SK-N-DZ (cell line): ENCODE measurements at places on chromosomes 5 and 9.

- no peak for DNase-seq
These were observed 514.8 kb upstream of the ADAMTS16 start for GRCh38 chr5:4625206-4625896.

DNA sequence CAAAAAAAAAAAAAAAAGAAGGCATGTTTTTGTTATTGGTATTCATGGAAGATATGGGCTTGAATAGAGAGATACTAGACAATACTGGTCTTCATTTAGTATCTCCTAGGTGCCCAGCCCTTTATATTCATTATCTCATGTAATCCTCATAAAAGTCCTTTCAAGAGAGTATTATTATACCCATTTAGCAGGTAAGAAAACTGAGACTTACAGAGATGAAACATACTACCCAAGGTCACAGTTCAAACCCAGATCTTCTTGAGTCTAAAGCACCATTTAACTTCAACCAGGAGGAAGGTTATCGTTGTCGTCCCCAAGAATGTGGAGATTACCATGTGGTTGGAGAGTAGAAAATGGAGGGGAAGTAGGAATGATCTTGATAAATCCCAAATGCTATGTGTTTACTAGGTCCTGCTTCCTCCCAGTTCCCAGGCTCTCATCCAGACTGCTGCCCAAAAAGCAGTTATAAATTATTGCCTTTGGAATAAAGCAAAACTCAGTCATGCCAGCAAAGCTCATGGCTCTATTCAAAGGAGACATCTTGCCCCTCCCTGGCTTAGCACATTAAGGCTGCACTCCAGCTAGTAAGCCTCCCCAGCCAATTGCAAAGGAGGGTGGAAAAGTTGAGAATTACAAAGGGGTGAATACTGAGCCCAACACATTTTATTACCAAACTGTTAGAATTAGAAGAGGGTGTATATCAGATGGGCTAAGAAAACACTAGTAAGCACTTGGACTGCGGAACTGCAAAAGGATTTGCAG lies 163.9 kb downstream of the PIK3R1 start:
- no peak for DNase-seq

DNA sequence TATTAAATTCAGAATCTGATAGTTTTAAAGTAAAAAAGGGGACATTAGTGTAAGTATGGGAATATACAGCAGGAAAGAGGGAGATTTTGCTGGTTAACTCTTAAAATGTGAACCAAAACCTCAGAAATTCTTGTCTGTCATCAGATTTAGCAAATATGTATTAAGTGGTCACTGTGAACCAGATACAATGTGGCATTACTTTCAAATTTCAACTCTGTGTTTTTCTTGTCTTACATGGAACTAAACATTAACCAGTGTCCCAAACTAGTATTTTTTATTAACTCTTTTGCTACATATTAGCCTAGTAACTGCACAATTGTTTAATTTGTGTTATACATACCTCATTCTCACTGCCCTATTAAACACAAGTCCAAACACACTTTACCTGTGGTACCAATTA lies 259.9 kb upstream of the RASA1 start:
- no peak for DNase-seq

GRCh38 chr5:135391116-135391868 lies 7.7 kb downstream of the MACROH2A1 start:
- no peak for DNase-seq

- DNase-seq, result no peak
These were observed 18.4 kb upstream of the CDKN2AIPNL start for GRCh38 chr5:134430001-134430569.

GRCh38 chr9:34564617-34565016 lies 24.9 kb downstream of the CNTFR start:
- no peak for DNase-seq
